ENCODE measurements at places on chromosomes 16 and 17.

GRCh38 chr16:57530522-57531252 is 5.7 kb downstream of the CCDC102A start:
- no peak for DNase-seq

- DNase-seq, result no peak
Measured at GRCh38 chr17:71176331-71176730, 944.5 kb upstream of the SOX9 start.

DNA sequence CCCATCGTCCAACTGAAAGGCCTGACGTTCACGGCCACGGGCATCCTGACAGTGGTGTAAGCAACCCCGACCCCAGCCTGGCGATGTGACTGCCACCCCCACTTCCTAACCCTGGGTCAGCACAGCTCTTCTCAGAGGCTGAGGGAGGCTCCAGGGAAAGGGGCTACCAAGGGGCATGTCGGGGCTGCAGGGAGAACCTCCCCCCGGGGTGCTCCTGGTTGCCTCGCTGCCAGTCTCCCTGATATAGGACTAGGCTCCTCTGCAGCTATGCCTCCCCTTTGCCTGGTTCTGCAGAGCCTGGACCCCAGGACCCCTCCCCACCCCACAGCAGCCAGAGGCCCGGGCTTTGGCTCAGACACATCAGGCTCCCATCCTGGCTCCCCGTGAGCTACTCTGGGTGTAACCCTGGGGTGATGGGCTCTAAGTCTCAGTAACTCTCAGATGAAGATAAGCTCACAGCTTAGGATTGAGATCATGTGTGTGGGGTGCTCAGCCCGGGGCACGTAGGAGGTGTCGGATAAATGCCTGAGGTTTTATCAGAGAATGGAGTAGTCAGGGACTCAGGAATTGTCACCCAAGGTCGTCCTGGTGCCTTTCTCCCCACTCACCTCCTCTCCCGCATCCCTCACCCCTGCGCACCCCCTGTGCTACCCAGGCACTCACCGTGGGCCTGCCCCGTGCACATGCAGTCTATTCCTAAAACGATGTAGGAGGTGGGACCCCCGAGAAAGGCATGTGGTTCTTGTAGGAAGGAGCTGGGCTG is 10.6 kb downstream of the ITGAD start:
- DNase-seq, result no peak

- no peak for DNase-seq
Measured at GRCh38 chr17:77435272-77436057, 294.7 kb downstream of the SEC14L1 start.

DNA sequence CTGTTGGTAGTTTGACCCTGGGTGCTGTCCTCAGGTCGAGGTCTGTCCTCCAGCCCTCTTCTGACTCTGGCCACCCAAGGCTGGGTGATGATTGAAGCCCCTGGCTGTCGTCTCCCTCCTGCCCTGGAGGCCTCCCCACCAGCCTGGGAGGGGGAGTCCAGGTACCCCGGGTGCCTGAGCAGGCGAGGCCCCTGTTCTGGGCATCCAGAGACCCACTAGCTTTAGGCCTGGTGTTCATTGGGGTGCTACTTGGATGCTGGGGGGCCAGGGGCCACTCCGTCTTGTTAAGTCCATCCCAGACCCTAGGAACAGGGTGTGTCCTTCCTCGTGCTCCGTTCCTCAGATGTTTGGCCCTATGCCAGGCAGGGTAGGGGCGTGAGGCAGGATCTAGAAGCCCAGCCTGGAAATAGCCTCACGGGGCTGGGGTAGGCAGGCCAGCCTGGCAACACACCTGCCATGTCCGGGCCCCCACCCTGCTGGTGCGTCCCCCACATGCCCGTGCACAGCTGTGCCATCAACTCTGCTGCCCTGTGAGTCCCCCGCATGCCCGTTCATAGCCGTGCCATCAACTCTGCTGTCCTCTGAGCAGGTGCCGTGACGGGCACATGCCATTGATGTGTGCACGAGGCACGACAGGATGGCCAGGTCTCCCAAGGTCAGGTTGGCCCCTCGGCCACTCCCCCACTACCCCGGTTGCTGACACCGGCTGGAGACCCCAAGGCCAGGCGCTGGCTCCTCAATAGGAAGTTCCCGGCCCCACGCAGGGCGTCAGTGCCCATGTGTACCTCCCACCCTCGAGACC is 36.9 kb downstream of the GINS2 start:
- DNase-seq, result no peak

DNA sequence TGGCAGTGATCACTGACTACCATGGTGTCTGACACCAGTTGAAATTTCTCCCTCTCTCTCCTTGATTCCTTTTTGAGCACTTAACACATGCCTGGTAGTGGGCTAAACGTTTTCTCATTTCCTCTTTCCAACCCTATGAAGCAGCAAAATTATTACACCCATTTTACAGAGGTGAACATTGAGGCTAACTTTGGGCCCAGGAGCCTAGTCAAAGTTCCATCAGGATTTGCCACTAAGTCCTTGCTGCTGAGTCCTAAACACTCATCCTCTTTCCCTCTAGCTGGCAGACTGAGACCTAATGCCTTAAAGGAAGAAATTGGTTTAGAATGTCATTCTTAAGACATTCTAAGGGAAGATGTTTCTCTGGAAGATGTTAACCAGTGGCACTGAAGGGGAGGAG is 74.7 kb upstream of the IRX3 start:
- DNase-seq, result no peak

- DNase-seq, result no peak
Measured at GRCh38 chr17:40622509-40622928, 25.1 kb downstream of the SMARCE1 start.

DNA sequence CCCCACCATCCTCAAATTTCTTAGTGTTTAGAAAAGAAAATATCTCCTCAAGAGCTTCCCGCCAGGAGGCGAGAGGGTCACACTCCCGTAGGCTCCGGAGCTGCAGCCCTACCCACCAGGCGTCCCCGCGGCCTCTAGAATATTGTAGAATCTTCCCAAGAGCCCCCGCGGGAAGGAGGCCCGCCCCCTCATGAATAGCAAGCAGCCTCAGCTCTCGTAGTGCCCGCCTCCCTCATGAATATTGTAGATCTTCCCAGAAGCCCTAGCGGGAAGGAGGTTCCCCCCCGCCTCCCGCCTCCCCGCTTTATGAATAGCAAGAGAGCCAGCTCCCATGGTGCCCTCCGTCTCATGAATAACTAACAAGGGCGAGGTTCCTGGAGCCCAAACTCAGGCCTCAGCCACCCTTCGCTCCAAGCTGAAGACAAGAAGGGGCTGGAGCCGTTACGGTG is at the start of gene FBXO47:
Gene FBXO47, minus strand, starts transcription at position 114 of the 449 bp plus-strand sequence. CDS start 4,378 bp downstream, outside the sequence.
- peak; percentile 50 for DNase-seq

GRCh38 chr16:62363501-62363900 is 327.3 kb upstream of the CDH8 start:
- DNase-seq, result no peak

- no peak for DNase-seq
Measured at GRCh38 chr16:79863128-79864031, 262.8 kb upstream of the MAF start.

- no peak for DNase-seq
Measured at GRCh38 chr17:50604513-50604912, 30.2 kb upstream of the ABCC3 start.

DNA sequence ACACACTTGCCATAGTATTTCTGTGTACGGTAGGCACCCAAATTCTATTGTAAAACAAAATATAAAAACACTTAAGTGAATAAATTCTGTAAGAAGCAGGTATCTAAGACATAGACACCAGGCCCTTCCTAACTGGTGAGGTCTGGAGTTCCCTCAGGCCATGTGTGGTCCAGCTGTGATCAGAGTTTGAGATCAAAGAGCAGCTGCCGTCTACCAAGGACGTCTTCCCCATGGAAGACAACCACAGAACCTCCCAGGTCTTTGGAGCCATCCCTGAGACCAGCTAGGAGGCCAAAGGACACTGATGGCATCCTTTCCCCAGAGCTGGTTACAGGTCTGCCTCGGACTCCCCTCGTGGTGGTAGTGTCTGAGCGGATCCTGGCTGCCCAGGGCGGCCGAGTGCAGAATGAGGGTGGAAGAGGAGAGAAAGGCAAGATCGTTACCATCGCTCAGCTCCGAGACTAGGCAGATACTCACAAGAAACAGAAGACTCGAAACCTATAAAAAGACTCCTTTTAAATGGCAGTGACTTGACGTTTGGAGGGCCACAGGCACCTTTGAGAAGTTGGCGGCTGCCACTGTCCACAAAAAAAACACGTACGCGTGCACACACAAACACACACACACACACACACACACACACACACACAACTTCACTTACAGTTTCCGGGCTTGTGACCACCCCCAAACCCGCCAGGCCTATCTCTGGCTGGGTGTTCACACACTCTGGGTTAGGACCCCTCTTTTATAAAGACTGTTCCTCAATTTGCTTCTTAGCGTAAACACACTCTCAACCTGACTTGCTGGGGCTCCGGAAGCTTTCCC is 7.5 kb downstream of the TIMP2 start:
- no peak for DNase-seq

DNA sequence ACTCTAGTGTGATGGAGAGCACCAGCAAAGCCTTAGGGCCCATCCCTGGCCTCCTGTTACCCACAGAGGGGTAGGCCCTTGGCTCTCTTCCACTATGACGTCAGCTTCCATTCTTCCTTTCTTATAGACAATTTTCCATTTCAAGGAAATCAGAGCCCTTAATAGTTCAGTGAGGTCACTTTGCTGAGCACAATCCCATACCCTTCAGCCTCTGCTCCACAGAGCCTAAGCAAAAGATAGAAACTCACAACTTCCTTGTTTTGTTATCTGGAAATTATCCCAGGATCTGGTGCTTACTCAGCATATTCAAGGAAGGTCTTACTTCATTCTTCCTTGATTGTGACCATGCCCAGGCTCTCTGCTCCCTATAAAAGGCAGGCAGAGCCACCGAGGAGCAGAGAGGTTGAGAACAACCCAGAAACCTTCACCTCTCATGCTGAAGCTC is at the start of gene CCL8:
Gene CCL8, plus strand, starts transcription at position 397 of the 445 bp plus-strand sequence. CDS start 67 bp downstream, outside the sequence.
- DNase-seq, result no peak

GRCh38 chr17:16516594-16517051 is 24.6 kb upstream of the LRRC75A start:
- DNase-seq, result no peak

DNA sequence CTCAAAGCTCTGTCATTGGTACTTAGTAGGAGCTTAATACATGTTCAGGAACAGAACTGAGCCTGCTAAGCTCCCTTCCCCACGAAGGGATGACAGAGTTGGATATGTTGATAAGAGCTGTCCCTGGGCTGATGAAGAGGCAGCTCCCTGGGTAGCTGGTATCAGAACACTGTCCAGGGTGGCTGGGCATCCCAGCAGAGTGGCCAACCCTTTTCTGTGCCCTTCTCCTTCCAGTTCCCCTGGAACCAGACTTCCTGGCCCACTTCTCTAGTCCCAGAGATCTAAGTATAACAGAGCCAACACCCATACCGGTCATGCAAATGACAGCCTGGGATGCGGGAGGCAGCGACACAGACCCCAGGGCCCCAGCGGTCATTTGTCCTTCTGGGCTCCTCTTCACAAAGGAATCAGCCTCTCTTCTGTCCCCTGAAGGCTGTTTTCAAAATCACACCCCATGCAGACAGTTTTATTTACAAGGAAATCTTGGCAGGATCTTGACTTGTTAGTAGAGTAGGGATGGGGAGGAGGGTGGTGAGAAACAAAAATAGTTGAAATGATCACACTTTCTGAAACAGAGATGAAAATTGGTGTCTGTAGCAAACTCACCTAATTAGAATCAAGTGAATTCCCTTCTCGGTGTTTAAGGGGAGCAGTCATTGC is 1.4 kb upstream of the RHBDL3 start:
- DNase-seq, result no peak

- no peak for DNase-seq
Measured at GRCh38 chr17:17084941-17085340, 42.7 kb downstream of the MPRIP start.

DNA sequence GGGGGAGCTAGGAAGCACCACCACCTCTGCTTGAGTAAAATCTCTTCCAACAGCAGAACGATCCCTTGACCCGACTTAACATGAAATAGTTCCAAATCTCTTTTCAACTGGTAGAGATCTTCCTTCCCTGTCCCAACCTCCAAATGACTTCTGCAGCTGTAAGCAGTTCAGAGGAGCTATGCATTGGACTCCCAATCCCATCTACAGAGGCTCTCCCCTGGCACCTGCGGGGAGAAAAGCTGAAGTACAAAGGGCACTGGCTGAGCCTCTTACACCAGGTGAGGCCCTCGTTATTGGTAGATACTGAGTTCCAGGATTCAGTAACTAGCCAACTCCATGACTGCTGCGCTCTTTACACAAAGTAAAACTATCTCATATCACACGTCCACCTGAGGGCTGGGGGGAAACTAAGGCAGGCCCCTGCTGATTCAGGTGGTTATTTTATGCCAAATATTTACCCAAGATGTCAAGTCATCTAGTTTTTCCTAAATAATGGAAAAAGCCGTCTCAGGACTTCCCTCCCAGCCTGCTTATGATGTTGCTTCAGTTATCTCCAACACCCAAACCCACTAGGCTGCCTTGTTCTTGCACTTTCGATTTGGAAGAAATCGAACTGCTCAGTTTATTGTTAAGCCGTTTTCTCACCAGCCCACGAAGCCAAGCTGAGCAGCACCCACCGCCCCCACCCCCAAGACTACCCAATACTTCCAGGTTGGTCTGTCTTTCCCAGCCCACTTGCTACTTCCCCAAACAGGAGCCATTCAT is 3.2 kb downstream of the ACTG1 start:
- no peak for DNase-seq

- no peak for DNase-seq
Measured at GRCh38 chr17:45384047-45384788, 48.5 kb downstream of the ARHGAP27 start.

GRCh38 chr16:14961405-14962186 is 13.2 kb upstream of the PDXDC1 start:
- DNase-seq, result no peak

- DNase-seq, result no peak
Measured at GRCh38 chr17:55692276-55692675, 30.4 kb downstream of the TMEM100 start.

DNA sequence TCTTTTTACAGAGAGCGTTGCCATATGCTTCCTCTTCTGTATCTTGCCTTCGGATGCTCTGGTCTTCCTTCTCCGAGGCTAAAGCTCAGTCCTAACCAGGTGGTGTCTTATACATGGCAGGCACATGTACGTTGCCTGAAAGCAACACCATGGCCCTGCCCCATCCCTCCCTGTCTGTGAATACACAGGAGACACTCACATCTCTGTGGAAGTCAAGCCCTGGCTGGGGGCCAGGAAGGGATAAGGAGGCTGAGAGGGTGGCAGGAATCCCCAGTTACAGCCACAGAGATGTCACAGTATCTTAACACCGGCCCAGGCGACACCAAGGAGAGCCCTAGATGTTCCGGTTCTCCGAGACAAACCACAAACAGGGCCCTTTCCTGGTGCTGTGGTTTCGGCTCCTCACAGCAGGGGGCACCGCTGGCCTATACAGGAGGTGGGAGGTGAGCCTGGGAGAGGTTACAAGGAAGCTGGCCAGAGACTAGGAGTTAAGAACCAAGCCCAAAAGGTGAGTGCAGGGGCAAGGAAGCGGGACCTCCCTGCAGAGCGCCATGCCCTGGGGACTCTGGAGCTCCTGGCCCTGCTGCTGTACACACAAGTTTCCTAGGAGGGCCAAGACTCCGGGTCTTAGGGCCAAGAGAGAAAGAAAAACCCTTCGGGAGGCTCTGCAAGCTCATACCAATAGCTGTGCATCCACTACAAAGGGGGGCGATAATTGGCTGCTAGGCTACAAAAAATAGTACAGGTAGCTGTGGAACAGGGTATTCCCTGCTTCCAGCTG is 41.7 kb downstream of the SRL start:
- DNase-seq, result no peak

GRCh38 chr17:82548681-82549303 is 29.3 kb downstream of the FOXK2 start:
- no peak for DNase-seq
